ENCODE measurements at places on chromosomes 2 and 18.

DNA sequence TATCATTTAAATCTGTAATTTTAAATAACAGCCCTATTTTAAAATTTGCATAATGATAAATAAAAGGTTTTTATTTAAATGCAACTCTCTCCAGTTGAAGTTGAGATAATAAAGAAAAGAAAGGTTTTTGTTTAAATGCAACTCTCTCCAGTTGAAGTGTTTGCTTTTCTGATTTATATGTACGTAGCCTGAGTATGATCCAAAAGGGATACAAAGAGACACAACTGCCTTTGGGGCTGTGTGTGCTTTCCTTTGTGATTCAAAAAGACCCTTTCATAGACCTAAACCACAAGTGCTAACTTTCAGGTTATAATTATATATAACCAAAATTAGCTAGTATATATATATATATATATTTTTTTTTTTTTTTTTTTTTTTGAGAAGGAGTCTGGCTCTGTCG is 76.2 kb upstream of the MFF start:
- DNase-seq, result no peak

GRCh38 chr2:151808258-151809072 is 19.8 kb downstream of the ARL5A start:
- DNase-seq, result peak; percentile 49

DNA sequence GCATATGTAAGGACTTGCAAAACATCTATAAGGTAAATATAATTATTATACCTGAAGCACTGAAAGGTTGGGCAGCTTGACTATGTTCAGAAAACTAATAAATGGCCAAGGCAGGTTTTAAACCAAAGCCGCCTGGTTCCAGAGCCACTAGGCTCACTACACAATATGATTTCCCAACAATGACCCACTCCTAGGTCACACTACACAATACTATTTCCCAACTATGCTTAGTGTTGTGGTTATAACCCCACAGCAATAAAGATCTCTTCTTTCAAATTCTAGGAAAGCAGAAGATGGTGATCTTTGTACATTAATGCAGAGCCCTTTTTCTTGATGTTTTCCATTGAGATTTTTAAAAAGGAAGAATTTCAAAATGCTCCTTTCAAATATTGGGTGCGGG is 180.4 kb downstream of the CYRIA start:
- DNase-seq, result no peak

GRCh38 chr18:78672862-78673446 is 306.7 kb upstream of the SALL3 start:
- DNase-seq, result no peak

DNA sequence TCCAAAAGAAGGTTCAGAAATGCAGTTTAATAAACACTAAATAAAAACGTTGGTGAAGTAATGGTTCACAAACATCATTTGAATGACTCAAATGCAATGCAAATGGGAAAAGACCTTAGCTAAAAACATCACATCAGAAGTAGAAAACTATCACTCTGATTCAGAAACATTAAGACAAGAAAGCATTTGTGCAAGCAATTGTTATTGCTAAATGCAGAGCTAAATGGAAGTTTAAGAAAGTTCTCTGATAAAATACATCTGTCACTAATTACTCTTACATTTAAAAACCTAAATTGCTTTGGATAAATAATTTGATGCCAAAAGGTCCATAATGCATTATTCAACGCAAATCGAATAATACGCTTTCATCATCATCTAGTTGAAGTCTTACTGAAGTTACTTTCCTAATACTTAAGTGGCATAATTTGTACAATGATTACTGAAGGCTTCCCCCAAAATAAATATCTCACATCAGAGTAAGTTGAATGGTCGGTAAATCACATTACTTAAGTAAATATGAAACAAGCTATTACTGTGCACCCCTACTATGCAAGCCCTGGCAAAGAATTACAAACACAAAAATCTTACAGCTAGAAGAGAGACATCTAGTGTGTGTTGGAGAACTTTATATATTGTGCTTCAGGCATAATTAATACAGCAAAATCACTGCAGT is 105.7 kb upstream of the KCTD1 start:
- DNase-seq, result no peak

- DNase-seq, result no peak
Observed at GRCh38 chr2:210899131-210899530, 342.7 kb downstream of the CPS1 start.

GRCh38 chr2:181188605-181189004 is 208.2 kb downstream of the UBE2E3 start:
- DNase-seq, result no peak

DNA sequence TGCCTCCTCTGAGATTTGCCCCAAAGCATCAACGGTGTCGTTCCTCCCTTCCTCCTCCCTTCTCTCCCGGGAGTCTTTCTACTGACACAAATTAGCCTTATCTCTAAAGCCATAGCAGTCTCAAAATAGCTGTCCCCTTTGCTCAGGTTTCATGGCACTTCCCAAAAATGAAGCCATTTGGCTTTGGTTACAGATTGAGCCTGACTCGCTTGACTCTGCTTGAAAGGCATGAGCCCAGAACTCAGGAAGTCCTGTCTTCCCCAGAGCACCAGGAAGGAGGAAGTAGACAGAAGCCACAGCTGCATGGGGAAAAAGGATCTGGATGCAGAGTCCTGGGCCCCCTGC is 234.4 kb upstream of the RGPD4 start:
- no peak for DNase-seq

- no peak for DNase-seq
Observed at GRCh38 chr2:106306387-106306786, 112.3 kb upstream of the UXS1 start.

DNA sequence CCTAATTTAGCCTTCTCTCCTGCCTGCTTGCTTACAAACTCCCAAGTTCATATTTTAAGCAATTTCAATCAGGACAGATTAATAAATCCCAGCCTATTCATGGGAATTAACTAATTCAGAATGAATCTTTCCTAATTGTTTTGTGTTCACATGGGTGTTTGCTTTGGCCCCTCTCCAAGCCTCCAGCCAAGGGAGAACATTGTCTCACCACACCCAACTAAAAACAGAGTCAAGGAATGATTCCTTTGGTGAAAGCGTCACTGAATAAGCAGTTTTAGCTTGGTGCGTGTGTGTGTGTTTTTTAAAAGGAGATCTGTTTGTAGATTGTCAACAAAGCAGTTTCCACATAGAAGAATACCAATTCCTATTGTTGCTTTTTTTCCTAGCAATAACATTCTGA is 43.0 kb upstream of the DSG1 start:
- DNase-seq, result no peak

- no peak for DNase-seq
Observed at GRCh38 chr2:3212984-3213383, 164.6 kb downstream of the EIPR1 start.

GRCh38 chr2:165191096-165191728 is 12.6 kb downstream of the SCN3A start:
- no peak for DNase-seq

- no peak for DNase-seq
Observed at GRCh38 chr2:174491947-174492346, 5.1 kb upstream of the GPR155 start.

GRCh38 chr18:47975701-47976100 is 45.2 kb upstream of the SMAD2 start:
- no peak for DNase-seq

- DNase-seq, result no peak
Observed at GRCh38 chr2:45131587-45131986, 122.3 kb upstream of the SIX2 start.

- no peak for DNase-seq
Observed at GRCh38 chr2:175884697-175885393, 117.2 kb downstream of the LNPK start.

DNA sequence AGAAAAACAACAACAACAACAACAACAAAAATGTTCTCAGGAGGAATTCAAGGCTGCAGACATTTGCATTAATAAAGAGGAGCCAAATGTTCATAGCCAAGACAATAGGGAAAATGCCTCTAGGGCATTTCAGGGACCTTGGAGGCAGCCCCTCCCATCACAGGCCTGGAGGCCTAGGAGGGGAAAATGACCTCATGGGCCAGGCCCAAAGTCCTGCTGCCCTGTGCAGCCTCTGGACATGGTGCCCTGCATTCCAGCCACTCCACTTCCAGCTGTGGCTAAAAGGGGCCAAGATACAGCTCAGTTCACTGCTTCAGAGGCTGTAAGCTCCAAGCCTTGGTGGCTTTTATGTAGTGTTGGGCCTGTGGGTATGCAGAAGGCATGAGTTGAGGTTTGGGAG is 314.5 kb downstream of the CYRIA start:
- no peak for DNase-seq

DNA sequence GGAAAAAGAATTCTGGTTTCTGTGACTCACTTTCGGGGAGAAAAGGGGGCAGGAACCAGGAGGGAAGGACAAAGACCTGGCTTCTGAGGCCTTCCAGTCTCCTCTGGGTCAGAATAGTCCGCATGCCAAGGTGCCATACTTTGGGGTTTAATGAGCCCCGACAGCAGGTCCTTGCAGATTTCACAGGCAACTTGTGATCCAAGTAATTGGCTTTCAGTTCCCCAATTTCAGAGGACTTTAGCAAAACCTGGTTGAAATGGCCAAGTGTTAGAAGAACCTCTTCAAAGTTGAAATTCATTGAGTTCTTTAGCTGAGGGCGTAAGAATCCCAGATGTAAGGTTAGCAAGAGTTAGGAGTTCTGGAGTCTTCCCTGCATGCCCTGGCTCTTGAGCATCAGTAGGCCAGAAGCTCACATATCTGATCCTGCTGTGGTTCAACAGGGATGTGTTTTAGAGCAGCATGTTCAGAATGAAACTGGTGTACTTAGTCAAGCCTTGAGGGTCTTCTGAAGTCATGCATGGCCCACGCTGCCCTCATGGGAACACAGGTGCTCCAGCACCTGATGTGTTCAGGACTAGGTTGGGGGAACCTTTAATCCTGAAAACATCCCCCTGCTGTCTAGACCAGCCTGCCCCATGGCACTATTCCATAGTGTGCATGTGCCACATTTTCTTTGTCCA is 143.0 kb downstream of the NUP35 start:
- DNase-seq, result no peak

DNA sequence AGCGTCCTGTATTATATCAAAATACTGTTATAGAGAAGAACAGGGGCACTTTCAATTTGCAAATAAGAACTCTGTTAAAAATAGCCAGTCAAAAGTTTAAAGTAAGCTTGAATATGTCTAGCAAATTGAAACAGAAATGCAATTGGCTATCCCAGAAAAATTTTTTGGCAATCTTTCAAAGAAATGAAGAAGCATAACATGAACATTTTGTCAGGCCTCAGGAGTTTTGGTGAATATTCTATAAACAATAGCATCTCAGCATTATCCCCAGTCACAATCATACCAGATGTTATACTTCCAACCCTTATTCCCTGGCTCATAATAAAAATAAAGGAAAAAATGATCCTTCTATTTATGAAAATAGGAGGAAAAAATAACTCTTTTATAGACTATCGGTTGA is 252.4 kb downstream of the GRB14 start:
- no peak for DNase-seq

- DNase-seq, result no peak
Observed at GRCh38 chr2:198385856-198386255, 581.5 kb downstream of the PLCL1 start.

Measured in AG10803 (cell line).